Dorsolateral prefrontal cortex (tissue), 122 donors: ENCODE measurements at places on chromosomes 16 and 17.
A peak's percentile ranks its signal among the peaks of the same experiment; 100 is the strongest.

DNA sequence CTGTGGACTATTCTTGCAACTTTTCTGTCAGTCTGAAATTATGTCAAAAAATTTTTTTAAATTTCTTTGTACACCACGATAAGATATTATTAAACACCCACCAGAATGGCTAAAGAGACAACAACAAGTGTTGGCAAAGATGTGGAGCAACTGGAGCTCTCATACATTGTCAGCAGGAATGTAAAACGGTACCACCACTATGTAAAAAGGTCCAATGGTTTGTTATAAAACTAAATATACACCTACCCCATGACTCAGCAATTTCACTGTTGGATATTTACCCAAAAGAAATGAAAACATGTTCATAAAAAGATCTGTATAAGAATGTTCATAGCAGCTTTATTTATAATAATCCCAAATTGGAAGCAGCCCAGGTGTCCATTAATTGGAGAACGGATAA is 7.2 kb downstream of the KIAA0753 start:
- no peak for DNase-seq

DNA sequence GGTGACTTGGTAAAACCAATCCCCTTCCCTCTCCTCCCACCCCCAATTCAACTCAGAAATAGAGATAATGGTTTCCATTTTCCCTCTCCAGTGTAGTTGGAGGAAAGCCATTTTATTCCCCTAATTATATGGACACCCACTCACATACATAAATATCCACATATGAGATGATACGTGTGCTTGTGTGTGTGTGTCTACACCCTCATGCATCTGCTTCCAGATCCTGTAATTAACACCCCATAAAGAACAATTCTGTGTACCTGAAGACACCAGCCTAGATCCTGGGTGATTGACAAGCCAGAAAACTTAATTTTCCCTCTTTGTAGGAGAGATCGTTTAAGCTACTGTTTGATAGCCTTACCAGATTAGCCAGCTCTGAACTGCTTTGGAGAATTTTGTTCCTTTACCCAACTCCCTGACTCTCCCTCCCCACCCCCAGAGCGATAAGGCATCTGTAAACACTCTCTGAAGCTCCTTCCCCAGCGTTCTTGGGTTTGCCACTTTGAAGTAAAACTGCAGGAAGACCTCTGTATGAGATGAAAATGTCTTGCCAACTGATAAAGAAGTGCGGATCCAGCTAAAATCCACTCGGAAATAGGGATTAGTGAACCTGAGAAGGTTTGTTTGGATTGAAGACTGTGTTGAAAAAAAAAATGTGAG is 175.7 kb downstream of the RGS9 start:
- DNase-seq = no peak

DNA sequence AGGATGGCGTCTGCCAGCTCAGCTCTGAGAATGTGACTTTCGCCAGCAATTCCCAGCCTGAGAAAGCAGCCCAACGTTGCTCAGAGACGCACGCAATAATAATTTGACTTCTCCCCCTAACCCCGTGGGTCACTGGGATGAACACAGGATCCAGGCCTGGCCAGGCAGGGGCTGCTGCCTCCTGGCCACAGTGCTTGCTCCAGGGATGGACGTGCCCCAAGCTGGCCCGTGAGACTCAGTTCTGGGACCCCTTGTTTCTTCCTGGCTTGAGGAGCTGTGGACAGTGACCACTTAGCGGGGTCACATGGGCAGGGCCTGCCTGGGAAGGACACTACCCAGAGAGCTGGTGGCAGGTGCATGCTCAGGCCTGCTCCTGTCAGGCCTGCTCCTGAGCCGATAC is 13.5 kb upstream of the DPEP1 start:
- DNase-seq = no peak

GRCh38 chr17:57871155-57871554 is 21.3 kb upstream of the MRPS23 start:
- no peak for DNase-seq

- DNase-seq = peak; percentile 14
Observed at GRCh38 chr17:40309949-40310510, 1.1 kb downstream of the RARA start.

- DNase-seq = no peak
Observed at GRCh38 chr17:6177941-6178694, 107.9 kb downstream of the WSCD1 start.

GRCh38 chr17:42475835-42476234 is 17.2 kb downstream of the ATP6V0A1 start:
- no peak for DNase-seq

GRCh38 chr16:10992797-10993196 is 48.4 kb downstream of the CLEC16A start:
- DNase-seq = no peak

DNA sequence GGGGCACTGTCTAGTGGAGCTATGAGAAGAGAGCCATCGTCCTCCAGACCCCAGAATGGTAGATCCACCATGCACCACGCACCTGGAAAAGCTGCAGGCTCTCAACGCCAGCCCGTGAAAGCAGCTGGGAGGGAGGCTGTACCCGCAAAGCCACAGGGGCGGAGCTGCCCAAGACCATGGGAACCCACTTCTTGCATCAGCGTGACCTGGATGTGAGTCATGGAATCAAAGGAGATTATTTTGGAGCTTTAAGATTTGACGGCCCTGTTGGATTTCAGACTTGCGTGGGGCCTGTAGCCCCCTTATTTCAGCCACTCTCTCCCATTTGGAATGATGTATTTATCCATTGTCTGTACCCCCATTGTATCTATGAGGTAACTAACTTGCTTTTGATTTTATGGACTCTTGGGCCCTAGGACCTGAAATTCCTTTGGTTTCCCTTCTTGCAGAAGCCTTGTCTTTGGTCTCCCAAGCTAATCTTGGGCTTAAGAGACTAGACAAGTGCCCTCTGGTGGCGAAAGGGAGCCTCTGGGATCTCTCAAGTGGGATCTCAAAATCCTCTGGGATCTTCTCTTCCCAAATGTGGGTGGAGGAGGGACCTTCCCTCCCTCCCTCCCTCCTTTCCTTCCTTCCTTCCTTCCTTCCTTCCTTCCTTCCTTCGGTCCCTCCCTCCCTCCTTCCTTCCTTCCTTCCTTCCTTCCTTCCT is 58.2 kb upstream of the HAPSTR1 start:
- DNase-seq = no peak

DNA sequence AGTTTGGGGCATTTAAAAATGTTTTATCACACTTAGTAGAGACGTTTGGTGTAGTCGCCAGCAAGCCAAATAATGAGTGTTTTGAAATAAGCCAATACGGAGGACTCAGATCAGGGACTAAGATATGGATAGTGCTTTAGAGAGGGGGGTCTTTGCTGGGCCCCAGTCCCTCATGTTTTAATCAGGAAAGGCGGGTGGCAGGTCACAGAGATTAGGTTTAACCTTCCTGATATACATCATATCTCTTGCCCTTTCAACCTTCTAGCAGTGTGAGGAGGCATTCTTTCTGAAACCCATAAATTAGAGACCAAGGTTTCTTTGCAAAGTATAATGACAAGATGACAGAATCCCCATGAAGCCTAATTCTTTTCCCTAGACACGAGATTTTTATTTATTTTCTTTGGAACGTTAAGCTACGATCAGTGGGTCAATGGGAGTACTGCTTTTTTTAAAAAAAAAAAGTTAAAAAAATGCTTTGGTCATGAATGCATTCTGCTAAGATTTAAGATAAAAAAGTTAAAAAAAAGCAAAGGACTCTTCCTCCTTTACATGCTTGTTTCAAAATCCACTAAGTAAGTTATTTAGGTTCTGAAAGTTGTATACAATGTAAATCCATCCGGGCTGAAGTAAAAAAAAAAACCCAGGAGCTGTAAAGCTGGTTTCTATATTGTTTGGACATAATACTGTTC is 572.1 kb upstream of the SALL1 start:
- no peak for DNase-seq

DNA sequence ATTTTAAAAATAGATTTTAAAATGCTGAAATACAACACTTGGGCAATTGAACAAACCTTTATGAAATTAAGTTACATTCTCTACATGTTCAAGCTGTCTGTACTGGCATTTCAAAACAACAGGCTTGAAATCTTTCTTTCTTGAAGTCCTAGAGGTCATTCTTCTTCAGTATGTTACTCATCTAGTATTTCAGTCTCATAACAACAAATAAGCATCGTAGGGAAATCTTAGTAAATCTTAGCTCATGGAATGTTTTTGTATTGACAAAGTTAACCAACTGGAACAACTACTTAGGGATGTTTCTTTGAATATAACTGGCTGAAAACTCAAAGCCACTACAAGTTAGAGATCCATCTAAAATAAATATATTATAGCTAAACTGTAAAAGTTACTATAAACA is 96.6 kb downstream of the KIF2B start:
- DNase-seq = no peak

DNA sequence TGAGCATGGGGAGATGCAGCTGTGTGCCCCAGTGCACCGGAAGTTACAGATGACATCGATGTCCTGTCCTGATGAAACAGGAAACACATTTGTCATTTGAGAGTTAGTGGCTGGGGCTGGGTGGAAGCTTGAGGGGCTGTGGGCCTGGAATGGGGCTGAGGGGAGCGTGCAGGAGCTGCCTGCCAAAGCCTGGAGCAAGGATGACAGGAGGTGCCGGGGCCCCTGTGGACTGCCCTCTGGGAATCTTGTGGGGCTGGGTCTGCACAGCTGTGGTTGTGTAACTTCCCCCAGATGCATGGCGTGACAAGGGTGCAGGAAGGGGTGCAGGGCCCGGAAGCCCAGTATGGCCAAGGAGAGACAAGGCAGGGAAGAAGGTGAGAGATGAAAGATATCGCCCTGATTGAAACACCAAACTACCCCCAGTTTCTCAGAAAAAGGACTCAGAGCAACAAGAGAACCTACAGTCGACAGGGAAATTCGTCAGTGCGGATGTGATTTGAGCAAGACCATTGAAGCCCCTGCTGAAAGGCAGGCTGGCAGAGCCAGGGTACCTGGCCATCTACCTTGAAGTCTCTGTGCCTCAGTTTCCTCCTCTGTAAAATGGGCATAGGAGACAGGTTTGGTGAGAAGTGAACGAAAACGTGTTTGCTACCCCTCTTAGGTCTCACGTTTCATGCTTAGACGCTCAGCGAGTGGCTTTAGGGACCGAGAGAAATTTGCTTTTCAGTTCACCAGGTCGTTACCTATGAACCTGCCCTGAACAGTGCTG is 8.8 kb downstream of the MMP25 start:
- no peak for DNase-seq

GRCh38 chr17:59778996-59779395 is 71.5 kb downstream of the VMP1 start:
- DNase-seq = no peak

DNA sequence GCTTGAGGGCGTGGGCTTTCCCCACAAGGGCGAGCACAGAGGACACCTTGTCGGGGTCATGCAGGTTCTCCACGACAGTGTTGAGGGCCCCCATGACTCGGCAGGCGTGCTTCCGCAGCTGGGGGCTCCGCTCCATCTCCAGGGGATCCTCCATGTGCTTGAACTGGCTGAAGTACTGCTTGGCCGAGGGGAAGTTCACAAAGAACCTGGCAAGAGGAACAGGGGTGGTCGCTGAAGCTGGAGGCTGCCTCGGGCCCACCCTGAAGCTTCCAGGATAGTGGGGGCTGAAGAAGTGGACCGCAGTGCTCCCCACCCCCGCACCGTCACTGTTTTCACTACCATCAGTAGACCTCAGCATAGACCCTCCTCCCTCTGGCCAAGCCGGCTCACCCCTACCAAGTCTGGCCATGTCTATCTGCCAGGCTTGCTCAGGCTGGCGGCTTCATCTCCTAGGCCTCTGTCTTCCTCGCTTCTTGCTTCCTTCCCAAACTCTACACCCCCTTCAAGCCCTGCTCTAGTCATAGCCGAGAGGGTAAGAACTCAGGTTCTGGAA is 5.9 kb downstream of the CYGB start:
- no peak for DNase-seq
